ENCODE measurements at places on chromosomes 3 and 15.

- DNase-seq = no peak
These were observed 13.8 kb upstream of the GATA2 start for GRCh38 chr3:128506754-128507153.

DNA sequence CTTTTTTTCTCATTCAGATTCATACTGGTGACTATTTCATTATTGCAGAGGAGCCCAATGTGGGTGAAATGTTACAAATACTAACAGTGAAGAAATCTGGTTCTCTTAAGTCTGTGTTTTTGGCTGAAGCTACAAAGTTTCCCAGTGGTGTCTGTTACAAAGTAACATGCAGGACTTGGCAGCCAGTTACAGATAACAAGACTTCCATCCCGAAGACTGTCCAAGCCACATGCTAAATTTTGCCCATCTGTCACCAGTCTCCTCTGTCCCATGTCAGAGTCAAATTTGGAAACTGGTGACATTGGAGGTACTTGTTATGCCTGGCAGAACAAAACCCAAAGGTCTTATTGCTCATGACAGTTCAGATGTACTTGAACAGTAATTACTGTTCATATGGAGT, 269.2 kb upstream of the GOLIM4 start:
- DNase-seq = no peak

DNA sequence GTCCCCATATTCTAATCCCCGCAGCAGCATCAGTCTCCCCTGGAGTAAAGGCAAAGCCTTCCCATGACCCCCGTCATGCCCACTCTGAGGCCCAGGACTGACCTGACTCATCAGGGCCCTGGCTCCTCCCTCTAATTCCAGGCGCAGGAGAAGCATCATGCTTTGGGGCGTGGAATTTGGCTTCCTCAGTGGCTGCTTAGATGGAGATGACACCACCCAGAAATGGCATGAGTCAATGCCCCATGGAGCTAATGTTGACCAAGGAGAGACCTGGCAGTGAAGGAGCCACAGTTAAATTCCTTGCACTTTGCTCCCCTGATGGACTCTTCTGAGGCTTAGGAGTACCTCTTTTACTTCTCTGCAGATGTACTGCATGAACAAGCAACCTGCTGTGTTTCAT, 204.2 kb upstream of the PROK2 start:
- DNase-seq = no peak

DNA sequence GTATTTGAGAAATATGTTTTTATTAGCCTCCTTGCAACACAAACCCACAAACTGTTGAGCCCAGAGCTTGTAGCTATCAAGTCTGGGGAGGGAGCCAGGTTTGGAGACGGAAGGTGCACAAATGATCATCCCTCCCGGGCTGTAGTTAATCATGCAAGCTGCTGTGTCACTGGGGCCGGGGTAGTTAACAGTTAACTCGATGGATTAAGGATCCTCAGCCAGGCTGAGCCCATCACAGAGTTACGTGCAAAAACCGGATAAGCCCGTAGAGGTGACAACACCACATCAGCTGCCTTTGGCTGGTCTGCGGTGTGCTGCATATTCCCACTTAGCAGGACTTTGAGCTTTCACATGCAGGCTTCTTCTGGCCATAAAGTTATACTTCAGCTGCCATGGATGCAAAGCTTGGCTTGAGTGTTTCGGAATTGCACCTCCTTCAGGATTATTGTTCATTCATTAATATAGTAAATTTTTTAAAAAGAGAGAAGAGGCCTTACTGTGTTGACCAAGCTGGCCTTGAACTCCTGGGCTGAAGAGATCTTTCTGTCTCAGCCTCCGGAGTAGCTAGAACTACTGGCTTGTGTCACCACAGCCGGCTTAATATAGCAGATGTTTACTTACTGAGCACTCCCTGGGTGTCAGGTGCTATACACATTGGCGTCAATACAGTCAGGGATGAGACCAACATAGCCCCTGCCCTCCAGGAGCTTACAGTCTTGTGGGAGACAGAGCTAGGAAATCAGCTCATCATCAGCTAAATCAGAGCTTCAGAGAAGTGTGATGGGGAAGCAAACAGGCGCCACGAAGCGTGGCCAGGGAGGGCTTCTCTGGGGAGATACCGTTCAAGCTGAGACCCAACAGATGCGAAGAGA, 226.8 kb upstream of the BHLHE40 start:
- no peak for DNase-seq

DNA sequence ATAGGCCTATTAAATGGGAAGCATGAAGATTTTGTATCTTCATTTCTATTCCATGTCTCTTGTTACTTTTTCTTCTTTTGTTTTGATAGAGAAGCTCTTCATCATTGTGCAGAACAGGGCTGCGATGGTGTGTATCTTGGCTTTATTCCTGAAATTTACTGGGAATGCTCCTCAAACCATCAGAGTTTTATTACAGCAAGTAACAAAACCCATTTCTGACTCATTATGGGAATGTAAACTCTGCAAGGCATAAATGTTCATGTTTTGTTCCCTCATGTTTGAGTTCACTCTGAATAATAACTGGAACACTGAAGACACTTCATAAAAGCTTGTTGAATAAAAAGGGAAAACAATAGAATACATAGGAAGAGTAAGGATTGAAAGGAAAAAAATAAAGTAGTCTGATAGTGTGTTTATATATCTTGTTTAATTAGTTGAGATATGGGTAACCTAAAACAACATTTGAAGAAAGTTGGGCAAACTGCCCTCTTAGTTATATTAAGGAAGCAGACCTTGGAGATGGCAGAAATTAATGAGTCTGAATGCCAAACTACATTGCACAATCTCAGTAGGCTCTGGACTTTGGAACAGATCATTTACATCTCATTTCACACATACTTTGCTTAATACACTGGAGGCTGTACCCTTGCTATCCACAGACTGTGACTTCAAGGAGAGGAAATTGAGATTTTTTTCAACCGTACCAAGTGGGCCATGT, 521.5 kb downstream of the GRM7 start:
- no peak for DNase-seq

- peak; percentile 53 for DNase-seq
These were observed 30.5 kb downstream of the ALS2CL start for GRCh38 chr3:46662771-46663551.

GRCh38 chr3:121269389-121269788, 276.4 kb downstream of the POLQ start:
- DNase-seq = no peak

DNA sequence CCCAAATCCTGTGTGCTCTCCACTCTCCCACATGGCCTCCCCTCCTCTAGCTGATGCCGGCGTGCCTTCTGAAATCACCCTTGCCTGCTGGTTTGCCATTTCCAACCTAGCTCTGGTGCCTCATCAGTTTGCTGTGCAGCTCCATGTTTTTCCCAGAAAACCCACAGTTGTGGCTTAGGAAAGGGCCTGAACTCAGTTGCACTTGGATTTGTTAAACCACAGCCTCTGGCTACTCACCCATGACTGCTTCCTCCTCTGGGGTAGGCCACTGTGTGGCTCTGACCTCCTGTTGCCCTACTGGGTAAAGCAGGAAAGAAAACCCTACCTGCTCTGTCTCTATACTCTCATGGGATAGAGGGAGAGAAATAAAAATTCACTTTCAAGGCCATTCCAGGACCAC, 97.3 kb downstream of the DAPK2 start:
- no peak for DNase-seq

DNA sequence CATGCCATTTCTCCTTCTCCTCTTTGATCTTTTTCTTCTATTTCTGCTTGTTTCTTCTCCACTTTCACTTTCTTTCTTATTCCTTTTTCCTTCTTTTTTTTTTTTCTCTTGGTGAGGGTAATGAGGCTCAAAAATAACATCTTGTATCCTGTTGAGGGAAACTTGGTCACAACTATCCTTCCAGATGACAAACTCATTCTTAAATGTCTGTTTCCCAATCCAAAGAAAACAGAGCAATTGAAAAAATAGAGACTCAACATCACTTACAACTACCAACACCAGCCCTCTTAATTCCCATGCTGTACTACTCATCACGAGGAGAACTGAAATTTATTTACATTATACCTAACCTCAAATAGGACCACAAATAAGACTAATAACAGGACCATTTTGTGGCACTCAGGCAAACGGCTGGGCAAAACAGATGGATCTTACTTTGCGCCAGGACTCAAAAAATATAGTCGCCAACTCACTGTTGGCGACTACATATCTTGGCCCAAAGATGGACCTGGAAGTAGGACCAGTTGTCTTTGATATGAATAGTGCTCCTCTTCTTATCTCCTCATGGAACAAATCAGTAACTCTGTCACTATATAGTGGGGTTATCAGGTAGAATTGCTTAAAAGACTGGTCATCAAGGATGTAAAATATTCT, 343.9 kb downstream of the ZBTB20 start:
- no peak for DNase-seq

- DNase-seq = no peak
These were observed 32.2 kb downstream of the GPR176 start for GRCh38 chr15:39887832-39888231.

GRCh38 chr3:41190509-41191284, 8.6 kb upstream of the CTNNB1 start:
- DNase-seq = no peak

GRCh38 chr3:41684797-41685735, 276.8 kb downstream of the ULK4 start:
- DNase-seq = no peak

DNA sequence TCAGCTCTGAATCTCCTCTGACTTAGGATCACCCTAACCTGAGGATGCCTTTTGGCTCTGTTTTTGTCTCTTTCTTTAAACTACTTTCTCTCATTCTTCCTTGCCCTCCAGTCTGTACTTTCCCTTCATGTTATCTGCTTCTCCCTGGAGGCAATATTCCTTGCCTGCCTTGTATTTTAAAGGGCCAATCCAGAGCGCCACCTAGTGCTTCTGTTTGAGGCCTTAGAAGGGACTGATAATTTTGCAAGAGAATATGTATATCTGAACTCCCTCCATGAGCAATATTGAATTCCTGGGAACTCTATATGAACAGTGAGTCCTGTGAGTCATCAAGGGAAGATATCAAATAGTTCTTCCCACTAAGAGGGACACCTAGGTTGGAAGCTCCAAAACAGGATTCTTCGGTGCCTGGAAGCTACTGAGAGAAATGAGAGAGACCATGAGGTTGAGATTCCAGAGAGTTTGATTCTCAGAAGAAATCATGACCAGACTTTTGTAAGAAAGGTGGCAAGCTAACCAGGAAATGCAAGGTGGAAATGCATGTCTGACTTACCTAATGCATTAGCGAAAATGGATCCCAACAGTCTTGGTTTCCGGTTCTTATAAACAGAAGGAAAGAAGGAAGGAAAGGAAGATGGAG, 203.8 kb upstream of the CD96 start:
- DNase-seq = no peak

GRCh38 chr3:108296239-108296638, at the start of gene HHLA2:
Gene HHLA2 (plus strand): TSS chr3:108296548. CDS start chr3:108351814, 55,266 bp downstream.
- DNase-seq = no peak

DNA sequence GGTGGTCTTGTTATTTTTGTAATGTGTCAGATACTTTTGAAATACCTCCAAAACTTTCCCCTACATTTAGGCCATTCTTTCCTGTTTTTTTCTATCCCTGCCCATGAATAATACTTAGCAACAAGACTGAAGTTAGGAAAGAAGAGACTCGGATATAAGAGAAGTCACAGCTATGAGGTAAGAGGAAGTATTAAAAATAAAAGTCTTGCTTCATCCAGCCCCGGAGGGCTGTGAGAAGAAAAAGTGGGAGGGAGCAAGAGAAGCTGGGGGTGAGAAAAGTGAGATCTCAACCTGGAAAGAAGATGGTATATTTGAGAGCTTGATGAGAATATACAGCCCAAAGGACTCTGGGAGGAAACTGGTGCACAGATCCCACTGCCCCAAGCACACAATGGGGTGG, 213.5 kb upstream of the CDIN1 start:
- DNase-seq = no peak

- DNase-seq = no peak
These were observed 116.4 kb upstream of the ARHGEF3 start for GRCh38 chr3:56918111-56918568.

GRCh38 chr15:40637221-40637745, 43.2 kb downstream of the KNL1 start:
- DNase-seq = no peak

GRCh38 chr15:79402136-79402535, 30.0 kb upstream of the MINAR1 start:
- no peak for DNase-seq

GRCh38 chr3:129434140-129434539, 5.6 kb downstream of the MBD4 start:
- DNase-seq = no peak

- DNase-seq = no peak
These were observed 54.7 kb upstream of the PPARG start for GRCh38 chr3:12234192-12234591.

DNA sequence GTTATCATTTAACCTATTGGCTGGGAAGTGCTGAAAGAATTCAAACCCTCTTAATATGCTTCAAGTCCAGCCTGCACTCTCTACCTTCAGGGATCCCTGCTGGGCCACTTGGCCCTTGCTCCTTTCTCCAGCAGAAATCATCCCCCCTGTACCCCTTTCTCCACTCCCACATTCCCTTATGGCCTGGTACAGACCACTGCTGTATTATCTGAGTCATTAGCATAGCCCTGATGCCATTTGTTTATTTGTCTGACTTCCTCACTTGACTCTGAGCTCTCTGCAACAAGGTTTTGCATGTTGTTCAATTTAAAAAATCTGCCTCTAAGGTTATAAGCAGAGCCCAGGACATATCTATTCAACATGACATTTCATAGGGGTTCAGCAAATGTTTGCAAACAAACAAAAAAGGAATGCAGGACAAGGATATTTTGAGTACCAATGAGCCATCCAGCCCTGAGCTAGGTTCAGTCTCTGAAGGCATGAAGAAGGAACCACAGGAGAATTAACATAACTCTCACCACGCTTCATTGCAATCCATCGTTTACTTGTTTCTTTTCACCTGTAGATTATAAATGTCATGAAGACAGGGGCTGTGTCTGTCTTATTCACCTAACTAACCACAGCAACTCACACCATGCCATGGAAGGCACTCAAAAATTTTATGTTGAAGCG, 26.6 kb upstream of the HES1 start:
- no peak for DNase-seq

- DNase-seq = no peak
These were observed 48.6 kb downstream of the OR5H15 start for GRCh38 chr3:98215051-98215450.

GRCh38 chr3:11764931-11765363, 81.7 kb downstream of the TAMM41 start:
- no peak for DNase-seq

- DNase-seq = no peak
These were observed 69.9 kb downstream of the FILIP1L start for GRCh38 chr3:100044369-100044768.

Data from forelimb muscle (tissue), 1 donor.